ENCODE measurements at places on chromosomes 4 and X. TPM values are rescaled to one million over a fixed set of nuclear protein-coding genes. Genes with fewer than 3 reads are reported as not detected.

The MXRA5 gene
- total RNA-seq, result 2.3 TPM

DNA sequence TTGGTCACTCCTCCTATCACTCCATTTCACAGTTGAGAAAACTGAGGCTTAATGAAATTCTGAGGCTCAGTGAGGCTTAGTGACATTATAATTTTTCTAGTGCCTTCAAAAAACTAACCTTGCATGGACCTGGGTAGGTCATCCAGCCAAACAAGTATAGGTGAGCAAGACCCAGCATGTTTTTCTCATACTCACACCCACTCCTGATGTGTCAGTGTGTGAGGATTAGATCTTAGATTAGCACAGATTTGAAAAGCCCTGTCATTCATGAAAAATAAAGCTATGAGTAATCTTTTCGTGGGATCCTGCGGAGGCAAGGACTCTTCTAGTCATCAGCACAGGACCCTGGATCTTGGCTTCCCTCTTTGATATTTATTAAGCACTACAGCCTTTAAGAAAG lies 146.7 kb downstream of the CHIC2 start:
- no peaks in the 10 kb centered on the region for H3K4me1 ChIP-seq
- H3K27ac ChIP-seq, result no peak overlapping the region
- H3K36me3 ChIP-seq, result peaks cover 2% of the 10 kb centered on the region
- no peak overlapping the region for H3K4me3 ChIP-seq
- peaks cover 3% of the 10 kb centered on the region for H3K27me3 ChIP-seq

- H3K36me3 ChIP-seq, result no peaks in the 10 kb centered on the region
- no peaks in the 10 kb centered on the region for H3K27me3 ChIP-seq
- H3K27ac ChIP-seq, result no peak overlapping the region
These were observed 112.1 kb upstream of the NWD2 start for GRCh38 chr4:37132351-37132974.

- H3K4me3 ChIP-seq, result peak within 1 kb of the TSS; percentile 37
- no peaks in the 10 kb centered on the region for H3K4me1 ChIP-seq
- peak; percentile 49 for DNase-seq
- no peaks in the 10 kb centered on the region for H3K27me3 ChIP-seq
These were observed at the start of gene AFF2 for GRCh38 chrX:148500423-148501385. Gene AFF2 (plus strand): TSS chrX:148500617. CDS start chrX:148501098, 481 bp downstream.

The MSX1 gene
- total RNA-seq, result 4.5 TPM

The UGT2A1 gene
- total RNA-seq, result not detected

The BST1 gene
- 9.3 TPM for total RNA-seq

The POU3F4 gene
- total RNA-seq, result not detected

DNA sequence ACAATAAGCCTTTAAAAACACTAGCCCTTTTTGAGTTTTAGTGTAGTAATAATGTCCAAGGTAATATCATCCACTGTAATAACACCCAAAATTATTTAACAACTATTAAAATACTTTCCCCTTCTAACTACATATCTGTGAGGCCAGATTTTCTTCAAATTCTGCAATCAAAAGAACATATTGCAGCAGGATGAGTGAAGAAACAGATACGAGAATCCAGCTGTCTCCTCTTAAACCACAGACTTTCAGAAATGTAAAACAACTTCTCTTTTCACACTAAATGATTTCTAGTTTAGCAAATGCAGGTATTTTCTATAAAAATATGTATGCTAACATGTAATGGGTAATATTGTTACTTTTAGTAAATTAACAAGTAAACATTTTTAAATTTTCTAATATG lies 148.9 kb downstream of the PRDM5 start:
- H3K36me3 ChIP-seq, result no peaks in the 10 kb centered on the region
- no peak overlapping the region for H3K27ac ChIP-seq
- no peaks in the 10 kb centered on the region for H3K27me3 ChIP-seq
- DNase-seq, result no peak
- no peak overlapping the region for H3K4me3 ChIP-seq
- no peaks in the 10 kb centered on the region for H3K4me1 ChIP-seq

The KDR gene
- 18.8 TPM for total RNA-seq

The CCNB3 gene
- 0.32 TPM for total RNA-seq

The SPARCL1 gene
- total RNA-seq, result 1,668 TPM

DNA sequence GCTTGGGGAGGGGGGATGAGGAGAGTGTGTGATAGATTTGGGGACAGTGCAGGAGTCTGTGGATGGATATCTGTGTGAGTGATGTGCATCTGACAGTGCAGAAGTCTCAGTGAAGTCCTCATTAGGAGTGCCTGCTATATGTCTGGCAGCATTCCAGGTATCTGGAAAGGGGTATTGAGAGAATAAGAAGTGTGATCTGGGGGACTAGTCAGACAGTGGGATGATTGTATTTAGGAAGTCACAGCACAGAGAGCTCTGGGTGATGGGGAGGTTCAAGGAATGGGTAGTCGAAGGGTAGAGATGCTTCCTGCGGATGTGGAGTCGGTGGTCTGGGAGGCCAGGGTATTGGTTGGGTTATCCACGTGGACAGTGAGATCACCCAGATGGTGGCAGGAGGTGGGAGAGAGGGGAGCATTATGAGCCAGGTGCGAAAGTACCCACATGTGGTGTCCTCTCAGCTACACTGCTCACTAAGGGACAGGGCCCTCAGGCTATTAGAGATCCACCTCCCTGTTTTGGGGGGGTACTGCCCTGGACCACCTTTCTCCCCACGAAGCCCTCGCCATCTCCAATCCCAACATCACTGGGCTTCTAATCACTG lies 9.8 kb downstream of the MAGED2 start:
- H3K4me3 ChIP-seq, result no peak overlapping the region
- DNase-seq, result no peak
- H3K27me3 ChIP-seq, result no peaks in the 10 kb centered on the region
- H3K27ac ChIP-seq, result no peak overlapping the region
- H3K36me3 ChIP-seq, result peaks cover 9% of the 10 kb centered on the region

The MAGEA4 gene
- not detected for total RNA-seq

The KIT gene
- 9.6 TPM for total RNA-seq

The CYBB gene
- total RNA-seq, result 60.4 TPM

DNA sequence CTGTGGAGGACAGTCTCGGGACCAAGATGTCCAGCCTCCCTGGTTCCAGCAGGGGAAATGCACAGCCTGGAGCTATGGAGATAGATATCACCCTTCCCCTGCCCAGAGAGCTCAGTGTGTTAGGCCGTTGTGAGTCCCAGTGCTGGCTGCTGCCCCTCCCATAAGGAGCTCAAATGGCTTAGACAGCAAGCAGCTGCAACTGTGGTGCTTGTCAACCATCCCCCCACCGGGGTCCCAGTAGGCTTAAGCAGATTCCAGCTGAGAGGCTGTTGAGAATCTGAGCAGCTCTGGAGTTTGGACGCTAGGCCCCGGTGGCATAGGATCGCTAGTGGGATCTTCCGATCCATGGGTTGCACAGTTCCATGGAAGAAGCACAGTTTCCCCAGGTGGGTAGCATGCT lies 181.8 kb upstream of the POF1B start:
- no peaks in the 10 kb centered on the region for H3K4me1 ChIP-seq
- no peaks in the 10 kb centered on the region for H3K27me3 ChIP-seq
- no peak overlapping the region for H3K4me3 ChIP-seq

GRCh38 chr4:121633653-121634052 lies 63.1 kb downstream of the ANXA5 start:
- no peaks in the 10 kb centered on the region for H3K36me3 ChIP-seq
- no peak overlapping the region for H3K4me3 ChIP-seq
- no peak overlapping the region for H3K27ac ChIP-seq
- H3K4me1 ChIP-seq, result no peaks in the 10 kb centered on the region
